Stimulated activated naive CD8-positive, alpha-beta T cell treated with anti-CD3 and anti-CD28 coated beads, Interleukin-15, Interleukin-2, amounts not matched to agents 100 U/mL and 50 U/mL, for 24 hours (primary cell): ENCODE measurements at places on chromosomes 1 and 21.

GRCh38 chr1:84390226-84390625 lies 8.1 kb upstream of the DNASE2B start:
- no peak for DNase-seq

DNA sequence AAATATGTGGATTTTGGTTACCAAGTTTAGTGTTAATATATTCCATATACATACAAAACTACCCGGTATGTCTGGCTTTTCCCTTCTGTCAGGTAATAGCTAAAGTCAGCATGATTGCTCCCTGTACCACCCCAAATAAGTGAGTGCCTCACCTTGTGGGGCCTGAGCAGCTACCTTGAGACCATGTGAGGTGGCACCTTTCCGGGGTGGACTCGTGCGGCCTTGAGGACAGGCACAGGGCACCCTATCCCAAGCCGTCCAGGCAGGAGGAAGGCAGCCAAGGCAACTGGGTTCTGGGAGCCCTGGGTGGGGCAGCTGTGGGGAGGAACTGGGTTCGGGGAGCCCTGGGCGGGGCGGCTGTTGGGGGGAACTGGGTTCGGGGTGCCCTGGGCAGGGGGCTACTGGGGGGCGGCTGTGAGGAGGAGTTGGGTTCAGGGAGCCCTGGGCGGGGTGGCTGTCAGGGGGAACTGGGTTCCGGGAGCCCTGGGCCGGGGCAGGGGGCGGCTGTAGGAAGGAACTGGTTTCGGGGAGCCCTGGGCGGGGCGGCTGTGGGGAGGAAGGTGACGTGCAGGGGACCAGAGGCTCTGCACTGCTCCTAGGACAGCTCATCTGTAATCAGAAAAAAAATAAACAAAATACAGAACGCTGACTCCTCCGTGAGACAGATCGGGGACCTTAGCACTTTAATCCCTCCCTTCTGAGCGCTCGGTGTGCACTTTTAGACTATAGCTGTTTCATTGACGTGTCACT lies 63.3 kb downstream of the POFUT2 start:
- no peak for DNase-seq

- no peak for DNase-seq
These were observed 11.8 kb upstream of the TTC22 start for GRCh38 chr1:54812801-54813484.

DNA sequence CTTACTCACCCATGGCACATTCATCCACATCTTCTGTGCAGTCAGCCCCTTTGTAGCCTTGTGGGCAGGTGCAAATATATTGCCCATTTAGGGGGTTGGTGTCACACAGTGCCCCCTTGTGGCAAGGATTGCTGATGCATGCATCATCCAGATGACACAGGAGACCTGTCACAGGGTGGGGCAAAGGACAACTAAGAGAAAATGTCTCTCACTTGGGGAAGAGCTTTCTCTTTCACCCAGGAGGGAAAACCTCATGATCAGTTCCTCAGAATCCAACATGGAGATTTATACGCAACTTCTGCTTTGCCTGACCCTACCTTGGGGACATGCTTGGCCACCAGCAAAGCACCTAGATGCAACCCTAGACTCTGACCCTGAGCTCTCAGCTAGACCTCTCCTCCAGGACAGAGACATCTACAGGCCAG lies 71.8 kb upstream of the ADAM30 start:
- peak; percentile 83 for DNase-seq

DNA sequence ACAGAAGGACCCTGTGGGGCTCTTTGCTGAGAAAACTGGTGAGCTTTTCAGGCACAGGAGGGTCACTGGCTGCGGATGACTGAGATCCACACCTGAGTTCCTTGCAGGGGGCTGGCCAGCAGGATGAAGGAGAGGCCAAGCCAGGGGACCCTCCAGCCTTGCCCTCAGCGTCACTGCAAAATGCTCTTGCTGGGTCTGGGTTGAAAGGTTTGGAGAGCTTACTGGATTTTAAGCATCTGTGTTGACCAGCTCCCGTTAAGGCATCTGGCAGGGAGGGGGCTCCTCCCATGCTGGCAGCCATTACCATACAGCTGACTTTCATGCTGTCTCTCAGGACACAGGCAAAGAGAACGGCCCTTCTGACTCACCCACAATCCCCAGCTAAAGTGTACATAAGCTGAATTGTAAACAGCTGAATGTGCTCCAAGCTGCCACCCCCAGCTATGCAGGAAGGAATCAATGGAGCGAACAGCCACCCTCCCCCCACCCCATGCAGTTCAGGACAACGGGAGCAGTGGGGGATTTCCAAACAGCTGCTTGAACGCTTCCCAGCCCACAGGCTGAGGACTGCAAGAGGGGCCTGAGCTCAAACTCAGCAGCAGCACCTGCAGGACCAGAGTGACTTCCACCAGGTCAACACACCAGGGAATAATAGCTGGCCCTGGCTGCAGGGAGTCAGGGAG lies 21.3 kb upstream of the A3GALT2 start:
- DNase-seq = no peak

- no peak for DNase-seq
These were observed 29.5 kb upstream of the CLSTN1 start for GRCh38 chr1:9853249-9853595.

DNA sequence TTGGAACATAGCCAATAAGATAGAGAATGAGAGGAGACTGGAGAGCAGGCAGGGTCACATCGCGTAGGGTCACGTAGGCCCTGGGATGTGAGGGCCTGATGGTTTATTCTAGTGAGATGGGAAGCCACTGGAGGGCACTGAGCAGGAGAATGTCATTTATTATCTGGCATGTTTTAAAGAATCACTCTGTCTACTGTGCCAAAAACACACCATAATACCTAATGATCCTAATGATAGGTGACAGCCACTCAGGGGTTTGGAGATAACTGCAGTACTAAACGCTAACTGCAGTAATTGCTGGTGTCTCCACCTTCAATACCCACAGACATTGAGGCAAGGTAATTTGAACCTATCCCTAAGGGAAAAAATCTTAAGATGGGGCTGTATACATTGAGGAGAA lies 185.4 kb downstream of the TTLL7 start:
- no peak for DNase-seq
